ENCODE measurements at places on chromosomes 7 and 10. TPM values are rescaled to one million over a fixed set of nuclear protein-coding genes. Genes with fewer than 3 reads are reported as not detected.
A peak's percentile ranks its signal among the peaks of the same experiment; 100 is the strongest.

- DNase-seq: no peak
Measured at GRCh38 chr7:17651863-17652385, 288.4 kb downstream of the SNX13 start.

DNA sequence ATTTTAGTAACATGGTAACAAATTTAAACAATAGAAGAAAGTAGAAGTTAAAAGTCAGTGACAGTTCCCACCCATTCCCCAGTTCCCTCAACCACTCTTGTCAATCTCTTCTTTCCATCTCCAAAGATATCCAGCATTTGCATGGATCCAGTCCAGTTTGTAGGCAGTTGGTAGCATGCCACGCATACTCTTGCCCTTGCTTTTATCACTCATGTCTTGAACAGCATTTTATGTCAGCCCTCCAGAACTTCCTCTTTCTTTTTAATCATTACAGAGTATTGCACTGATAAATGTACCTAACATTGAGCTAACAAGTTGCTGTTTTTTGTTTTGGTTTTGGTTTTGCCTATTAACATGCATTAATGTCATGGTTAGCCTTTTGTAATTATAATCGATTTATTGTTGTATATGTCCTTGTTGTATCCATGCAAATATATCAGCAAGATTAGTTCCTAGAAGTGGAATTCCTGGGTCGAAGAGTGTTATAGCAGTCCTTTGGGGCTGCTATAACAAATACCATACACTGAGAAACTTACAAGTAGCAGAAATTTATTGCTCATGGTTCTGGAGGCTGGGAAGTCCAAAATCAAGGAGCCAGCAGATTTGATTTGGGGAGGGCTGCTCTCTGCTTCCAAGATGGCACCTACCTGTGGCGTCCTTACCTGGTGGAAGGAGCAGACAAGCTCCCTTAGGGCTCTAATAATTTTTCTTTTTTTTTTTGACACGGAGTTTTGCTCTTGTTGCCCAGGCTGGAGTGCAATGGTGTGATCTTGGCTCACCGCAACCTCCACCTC, 25.7 kb downstream of the CHST3 start:
- no peak for DNase-seq

GRCh38 chr10:52491246-52491995, 177.3 kb downstream of the DKK1 start:
- DNase-seq: no peak

DNA sequence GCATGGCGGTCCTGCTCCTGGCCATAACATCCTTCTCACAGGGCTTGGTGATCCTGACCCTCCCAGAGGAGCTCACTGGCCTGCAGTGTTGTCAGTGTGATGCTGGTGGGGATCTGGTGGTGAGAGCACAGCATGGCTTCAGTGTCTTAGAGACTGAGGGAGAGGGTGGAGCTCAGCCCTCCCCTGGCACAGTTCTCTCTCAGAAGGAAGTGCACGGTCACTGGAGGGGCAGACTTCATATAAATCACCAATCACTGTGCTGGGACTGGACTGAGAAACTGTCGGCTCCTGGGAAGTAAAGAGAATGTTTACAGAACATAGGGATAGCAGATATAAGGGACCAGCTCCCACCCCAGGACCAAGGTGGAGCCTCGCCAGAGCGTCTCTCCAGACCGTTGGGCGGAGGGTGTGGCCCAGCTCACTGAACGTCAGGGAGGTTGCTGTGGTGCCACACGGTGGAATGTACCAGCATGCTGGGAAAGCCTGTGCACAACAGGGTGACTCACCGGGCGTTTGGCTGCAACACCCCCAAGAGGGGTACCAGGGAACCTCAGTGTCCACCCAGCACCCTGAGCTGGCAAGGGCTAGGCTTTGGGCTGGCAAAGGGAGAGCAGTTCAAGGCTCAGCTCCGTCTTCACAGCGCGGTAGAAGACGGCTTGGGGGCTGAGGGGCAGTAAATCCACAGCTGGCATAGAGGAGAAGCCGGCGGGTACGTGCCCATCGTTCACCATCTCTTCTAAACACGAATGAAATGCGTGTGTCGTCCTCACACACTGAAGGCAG, 8.8 kb upstream of the GET4 start:
- no peak for DNase-seq

DNA sequence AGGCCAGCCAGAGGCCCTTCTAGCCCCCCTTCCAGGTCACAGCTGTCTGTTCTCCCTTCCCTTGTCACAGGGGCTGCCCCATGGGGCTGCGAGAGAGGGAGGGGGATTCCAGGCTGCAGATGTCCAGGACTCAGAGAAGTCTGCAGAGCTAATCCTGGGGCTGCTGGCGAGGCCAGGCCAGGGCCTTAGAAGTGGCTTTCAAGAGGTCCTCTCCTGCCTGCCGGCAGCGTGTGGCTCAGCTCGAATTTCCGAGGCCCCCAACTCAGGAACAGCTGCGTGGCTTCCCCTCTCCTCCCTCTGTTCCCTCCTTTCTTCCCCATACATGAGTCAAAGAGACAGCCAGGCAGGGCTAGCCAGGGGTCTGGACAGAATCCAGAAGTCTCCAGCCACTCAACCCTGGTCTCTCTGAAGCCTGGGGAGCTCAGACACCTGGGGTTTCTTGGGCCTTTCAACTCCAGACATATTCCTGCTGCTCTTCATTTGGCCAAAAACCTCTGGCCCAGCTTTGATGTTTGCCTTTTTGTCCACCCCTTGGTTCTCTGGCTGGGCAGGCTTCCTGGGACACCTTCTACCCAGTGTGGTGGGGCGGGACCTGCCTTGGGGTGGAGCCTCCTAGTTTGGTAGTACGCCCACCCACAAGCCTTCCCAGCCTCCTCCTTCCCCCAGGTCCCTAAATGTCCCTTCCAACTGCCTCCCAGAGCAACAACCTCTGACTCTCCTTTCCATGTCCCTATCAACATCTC, 21.8 kb upstream of the EIF5AL1 start:
- peak; percentile 52 for DNase-seq

DNA sequence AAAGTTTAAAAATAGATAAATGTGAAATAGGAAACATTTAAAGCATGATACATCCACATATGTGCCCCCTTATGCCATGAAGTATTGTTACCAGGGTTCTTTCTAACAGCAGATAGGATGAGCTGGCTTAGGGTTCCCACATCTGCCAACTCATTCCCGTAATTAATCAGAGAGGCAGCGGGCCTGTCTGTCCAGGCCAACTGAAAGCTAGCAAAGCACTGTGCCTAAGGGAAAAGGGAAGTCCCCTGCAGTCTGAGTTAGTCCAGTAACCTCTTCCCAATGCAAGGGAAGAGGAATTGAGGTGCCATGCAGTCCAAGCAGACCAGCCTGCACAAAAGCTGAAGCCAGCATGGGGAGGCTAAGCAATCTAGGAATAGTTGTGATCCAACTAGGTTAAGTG, 18.3 kb upstream of the ZC3HAV1L start:
- DNase-seq: no peak

DNA sequence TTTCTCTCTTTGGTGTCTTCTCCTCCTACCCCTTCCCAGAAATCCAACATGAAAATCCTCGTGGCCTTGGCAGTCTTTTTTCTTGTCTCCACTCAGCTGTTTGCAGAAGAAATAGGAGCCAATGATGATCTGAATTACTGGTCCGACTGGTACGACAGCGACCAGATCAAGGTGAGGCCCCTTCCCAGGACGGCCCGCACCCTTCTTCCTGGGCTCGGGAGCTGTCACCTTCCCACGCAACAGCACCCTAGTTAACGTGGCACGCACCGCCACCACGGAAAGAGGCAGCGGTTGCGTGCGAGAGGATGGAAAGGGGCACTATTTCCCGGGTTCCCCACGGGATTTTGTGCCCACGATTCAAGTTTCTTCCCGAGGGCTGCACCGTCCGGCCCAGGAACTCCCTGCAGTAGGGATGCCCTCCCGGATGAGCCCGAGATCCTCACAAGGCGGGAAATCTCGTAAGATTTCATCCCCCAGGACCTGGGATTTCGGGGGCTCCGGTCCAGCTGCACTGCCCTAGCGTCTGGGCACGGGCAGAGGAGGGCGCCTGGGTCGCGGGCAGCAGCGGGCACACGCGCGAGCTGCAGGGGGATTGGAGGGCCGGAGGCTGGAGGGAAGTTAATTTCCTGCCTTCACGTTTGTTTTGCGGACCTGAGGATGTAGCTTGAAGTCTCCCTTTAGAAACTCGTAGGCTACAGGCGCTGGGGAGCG, 834 bp downstream of the TAC1 start:
- no peak for DNase-seq

DNA sequence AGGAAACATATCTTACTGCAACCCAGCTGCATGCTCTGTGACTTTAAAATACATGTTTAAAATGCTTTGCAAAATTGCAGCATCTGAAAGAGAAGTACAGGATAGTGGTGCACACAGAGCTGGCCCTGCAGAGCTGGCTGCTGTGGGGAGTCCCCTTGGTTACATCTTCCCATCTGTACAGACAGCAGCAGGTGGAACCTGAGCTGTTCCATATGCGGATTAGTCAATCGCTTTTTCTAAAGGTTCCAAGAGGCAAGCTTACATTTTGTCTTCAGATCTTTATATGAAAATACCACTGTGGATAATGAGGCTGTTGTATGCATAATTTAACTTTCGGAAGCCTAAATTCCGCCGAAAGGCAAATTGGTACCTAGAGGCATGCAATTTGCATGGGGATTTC, 444.1 kb downstream of the NRG3 start:
- DNase-seq: no peak

GRCh38 chr10:18203471-18203870, 63.2 kb downstream of the CACNB2 start:
- DNase-seq: no peak

DNA sequence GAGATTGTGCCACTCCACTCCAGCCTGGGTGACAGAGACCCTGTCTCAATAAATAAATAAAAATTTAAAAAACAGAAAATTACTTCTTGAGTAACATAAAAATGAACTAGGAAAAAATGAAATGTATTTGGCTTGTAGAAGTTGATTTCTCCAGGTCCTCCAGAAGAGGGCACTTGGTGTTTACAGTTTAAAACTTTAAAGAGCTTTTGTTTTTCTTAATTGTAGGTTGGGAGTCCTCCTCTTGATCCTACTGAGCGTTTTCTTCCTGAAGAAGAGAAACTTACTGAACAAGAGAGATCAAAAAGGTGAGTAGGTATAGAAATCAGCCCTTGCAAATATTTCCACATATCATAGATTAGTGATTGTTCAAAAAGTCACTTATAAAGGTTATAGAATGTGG, 16.2 kb downstream of the KIFBP start:
- DNase-seq: no peak

DNA sequence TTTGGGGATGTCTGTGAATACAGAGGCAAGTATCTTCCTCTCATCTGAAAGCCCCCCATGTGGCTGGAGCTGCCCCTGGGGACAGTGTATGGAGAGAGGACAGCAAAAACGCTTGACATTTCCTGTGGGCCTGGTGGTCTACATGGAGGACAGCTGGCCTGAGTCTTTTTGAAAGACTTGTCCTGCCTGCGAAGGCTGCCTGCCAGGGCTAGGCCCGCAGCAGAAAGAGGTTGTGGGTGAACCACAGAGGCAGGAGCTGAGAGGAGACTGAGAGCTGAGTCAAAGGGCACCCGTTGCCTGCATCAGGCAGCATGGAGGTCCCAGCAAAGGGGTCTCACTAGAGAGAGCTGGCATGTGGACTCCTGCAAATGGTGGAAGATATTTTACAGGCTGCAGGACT, 66.4 kb downstream of the KAT6B start:
- no peak for DNase-seq

- DNase-seq: no peak
Measured at GRCh38 chr7:39664585-39664984, 41.2 kb downstream of the RALA start.

DNA sequence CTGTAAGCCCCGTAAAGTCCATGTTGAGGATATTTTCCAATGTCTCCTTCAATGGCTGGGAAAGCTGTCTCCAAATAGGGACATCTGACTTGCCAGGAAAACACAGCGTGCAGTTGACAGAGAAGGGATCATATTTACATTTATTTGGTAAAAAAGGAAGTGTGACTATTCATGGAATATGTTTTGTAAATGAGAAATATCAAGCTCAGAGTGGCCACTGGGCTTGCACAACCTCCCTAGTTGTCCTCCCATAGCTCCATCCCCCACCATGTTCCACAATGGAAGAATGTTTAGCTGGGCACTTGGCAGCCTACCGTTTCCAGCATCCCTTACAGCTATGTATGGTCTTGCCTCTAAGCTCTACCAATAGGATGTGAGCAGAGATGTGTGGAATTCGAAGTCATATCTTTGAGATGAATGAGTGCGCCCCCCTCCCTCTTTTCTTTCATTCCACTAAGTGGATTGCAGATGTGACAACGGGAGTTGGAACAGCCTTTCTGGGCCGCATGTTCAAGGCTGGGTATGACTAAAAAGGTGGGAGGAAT, 306.6 kb upstream of the ZMIZ1 start:
- DNase-seq: no peak

DNA sequence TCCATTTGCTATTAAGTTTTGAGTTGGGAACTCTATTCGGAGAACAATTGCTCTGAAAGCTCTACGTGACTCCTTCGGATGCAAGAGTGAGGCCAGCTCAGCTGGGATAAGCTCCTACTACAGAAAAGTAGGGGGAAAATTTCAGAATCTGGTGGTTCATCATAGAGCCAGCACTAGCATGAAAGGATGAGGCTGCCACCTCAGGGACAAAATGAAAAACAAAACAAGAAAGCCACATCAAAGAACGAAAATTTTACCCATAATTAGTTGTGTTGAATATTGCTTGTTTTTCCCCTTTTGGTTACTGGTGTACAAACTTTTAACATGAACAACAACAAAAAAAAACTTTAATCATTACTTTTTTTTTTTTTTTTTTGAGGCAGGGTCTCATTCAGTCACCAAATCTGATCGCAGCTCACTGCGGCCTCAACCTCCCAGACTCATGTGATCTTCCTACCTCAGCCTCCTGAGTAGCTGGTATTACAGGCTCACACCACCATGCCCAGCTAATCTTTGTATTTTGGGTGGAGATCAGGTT, 39.7 kb upstream of the NFE2L3 start:
- no peak for DNase-seq

DNA sequence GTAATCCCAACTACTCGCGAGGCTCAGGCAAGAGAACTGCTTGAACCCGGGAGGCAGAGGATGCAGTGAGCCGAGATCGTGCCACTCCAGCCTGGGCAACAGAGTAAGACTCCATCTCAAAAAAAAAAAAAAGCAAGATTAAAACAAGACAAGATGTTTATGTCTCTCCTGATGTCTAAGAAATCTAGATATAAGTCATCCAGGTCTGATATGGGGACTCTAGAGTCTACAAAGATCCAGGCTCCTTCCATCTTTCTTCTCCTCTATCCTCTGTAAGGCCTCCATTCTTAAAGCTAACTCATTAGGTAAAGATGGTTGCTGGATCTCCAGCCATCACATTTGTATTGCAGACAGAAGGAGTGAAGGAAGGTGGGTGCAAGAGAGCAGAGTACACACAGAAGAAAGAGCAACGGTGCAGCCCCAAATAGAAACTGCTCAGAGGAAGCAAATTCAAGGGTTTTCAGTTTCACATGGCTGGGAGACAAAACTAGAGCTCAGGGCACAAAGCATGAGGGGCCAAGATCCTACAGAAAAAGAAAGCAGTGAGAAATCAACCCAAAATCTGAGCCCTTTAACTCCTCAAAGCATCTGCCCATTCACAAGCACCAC, 57.6 kb downstream of the USP6NL start:
- no peak for DNase-seq

NEBL gene
- total RNA-seq: 86.4 TPM

GUSB gene
- 10.7 TPM for total RNA-seq

MET gene
- total RNA-seq: 37.1 TPM

BEND7 gene
- total RNA-seq: 8.0 TPM

SORBS1 gene
- total RNA-seq: 92.5 TPM

MMP21 gene
- not detected for total RNA-seq

SFRP4 gene
- 0.17 TPM for total RNA-seq

TDRD1 gene
- 0.42 TPM for total RNA-seq

CREB5 gene
- 12.1 TPM for total RNA-seq

All from suprapubic skin (tissue), 4 donors.